IMR-90 (cell line): ENCODE measurements at places on chromosomes 5 and 9.

- no peak for DNase-seq
Observed at GRCh38 chr5:91794856-91795548, 411.9 kb upstream of the ARRDC3 start.

DNA sequence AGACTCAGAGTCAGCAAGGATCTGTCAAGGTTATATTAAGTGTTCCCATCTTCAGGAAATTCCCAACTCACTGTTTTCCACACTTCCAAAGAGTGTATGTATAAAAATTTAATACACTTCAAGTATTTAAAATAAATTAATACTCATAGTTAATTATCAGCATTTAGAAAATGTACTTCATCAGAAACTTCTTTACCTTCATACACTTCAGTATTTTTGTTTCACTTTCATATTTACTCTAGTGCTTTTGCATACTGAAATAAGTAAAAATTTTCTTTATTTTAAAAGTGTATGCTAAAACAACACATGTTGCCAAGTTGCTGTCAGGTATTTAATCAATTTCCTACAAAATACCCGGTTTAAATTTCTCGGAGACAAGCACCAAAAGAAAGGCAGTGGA, 16.5 kb downstream of the RICTOR start:
- DNase-seq, result no peak

- DNase-seq, result no peak
Observed at GRCh38 chr5:178419196-178419595, 171.0 kb downstream of the COL23A1 start.

DNA sequence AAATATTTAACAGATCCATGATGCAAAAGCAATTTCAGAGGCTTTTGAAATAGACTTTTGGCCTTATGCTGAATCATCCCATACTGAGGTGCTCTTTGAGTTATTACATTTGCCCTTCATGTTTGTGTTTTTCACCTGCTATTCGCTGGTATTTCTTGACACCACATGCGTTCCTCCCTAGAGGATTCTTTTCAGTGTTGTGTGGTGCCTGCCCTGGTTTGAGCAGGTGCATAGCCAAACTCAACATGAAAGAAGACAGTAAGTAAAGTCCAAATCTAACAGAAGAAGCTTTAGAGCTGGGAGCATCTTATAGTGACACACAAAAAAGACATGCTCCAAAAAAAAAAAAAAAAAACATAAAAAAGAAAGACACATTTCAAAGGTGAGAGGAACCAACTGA, 796.3 kb downstream of the SEMA5A start:
- DNase-seq, result no peak

GRCh38 chr9:6186691-6187090, 28.9 kb upstream of the IL33 start:
- no peak for DNase-seq

DNA sequence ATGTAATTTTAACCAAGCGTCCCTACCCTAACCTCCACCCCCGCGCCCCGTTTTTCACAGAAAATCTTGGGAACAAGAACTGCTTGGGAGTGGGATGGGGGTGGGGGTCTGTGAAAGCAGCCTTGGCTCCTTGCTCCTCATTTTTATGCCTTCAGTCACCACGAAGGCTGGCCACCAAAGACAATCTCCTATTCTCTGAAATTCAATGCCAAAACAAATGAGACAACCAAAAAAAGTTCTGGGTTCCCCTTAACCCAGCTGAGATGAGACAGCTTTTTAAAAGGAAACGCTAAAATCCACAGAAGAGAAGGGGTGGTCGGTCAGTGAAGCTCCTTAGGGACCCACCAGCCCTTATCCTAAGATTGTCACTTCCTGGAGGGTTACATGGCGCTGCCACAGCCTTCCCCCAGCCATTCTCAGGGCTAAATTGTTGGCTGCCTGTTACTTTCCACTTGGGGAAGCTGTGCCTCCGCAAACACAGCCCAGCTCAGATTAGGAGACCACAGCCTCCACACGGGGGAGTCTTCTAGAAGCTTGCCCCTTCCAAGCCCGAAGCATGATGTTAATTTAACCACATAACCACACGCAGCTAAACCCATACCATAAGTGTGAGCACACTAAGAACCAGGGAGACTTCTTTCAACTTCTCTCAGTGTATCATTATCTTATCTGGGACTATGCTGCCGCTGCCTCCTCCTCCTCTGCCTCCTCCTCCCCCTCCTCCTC, 136.3 kb downstream of the FOXD1 start:
- peak; percentile 96 for DNase-seq

DNA sequence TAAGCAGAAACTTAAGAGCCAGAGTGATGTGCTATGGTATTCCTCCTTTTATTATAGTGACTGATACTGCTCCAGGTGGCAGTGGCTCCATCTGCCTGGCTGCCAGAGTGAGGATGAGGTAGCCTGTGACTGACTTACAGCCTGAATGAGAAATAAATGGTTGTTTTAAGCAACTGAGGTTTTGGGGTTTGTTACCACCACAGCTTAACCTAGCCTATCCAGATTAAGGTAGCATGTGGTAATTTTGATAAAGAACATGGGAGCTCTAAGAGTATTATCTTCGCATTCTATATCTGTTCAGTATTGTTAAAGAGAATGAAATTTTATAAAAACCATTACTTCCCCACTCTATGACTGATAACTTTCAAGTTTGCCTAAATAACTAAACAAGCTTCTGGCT, 39.0 kb downstream of the GOLPH3 start:
- no peak for DNase-seq

GRCh38 chr5:157965040-157965678, 106.2 kb upstream of the CLINT1 start:
- no peak for DNase-seq

GRCh38 chr5:27396998-27397397, 358.6 kb upstream of the CDH9 start:
- no peak for DNase-seq

GRCh38 chr5:32330126-32330971, 17.6 kb upstream of the MTMR12 start:
- DNase-seq, result no peak

GRCh38 chr5:111171-111570, 19.2 kb downstream of the PLEKHG4B start:
- no peak for DNase-seq

DNA sequence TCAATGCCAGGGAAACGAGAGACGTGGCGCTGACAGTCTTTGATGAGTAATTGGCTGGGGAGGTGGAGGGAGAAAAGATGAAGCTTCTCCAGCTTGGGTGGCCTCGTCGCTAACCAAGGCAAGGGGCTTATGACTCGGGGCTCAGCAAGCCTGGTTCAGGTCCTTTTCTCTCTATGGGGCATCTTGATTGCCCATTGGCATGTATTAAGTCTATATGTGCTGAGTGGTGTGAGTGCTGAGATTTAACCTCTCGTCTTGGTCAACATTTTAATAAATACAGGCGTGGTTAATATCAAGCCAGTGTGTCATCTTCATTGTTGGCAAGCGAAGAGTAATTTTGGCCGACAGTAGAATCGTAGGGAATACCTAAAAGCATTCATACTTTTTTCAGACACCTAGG, 85.9 kb downstream of the RAI14 start:
- DNase-seq, result no peak

DNA sequence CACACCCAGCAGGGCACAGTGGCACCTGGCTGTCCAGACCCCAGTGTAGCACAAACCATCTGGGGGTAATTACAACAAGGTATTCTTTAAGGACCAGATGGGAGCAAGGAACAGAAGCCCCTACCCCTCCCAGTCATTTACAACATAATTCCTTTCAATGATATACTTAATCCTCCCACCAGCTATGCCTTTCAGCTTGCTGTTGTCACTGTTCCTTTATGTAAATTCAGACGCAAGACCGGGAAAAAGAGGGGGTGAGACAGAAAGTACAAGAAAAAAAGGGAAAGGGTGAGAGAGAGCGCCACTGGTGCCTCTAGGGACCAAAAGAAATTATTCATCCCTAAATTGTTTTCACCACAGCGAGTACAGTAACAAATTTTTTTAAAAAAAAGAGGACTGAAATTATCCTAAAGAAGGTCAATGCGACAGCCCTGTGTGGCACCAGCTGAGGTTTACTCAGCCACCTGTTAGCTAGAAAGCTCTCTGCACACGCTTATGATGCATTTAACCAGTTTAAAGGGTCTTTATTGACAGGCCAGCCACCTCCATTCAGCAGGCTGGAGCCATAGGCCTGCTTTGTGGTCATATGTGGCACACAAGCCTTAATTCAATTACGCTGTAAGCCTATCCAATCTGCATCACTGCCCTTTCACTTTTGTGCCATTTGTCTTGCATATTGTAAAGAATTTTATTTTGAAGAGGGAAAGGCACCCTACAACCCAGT, 210.2 kb upstream of the ISL1 start:
- no peak for DNase-seq

DNA sequence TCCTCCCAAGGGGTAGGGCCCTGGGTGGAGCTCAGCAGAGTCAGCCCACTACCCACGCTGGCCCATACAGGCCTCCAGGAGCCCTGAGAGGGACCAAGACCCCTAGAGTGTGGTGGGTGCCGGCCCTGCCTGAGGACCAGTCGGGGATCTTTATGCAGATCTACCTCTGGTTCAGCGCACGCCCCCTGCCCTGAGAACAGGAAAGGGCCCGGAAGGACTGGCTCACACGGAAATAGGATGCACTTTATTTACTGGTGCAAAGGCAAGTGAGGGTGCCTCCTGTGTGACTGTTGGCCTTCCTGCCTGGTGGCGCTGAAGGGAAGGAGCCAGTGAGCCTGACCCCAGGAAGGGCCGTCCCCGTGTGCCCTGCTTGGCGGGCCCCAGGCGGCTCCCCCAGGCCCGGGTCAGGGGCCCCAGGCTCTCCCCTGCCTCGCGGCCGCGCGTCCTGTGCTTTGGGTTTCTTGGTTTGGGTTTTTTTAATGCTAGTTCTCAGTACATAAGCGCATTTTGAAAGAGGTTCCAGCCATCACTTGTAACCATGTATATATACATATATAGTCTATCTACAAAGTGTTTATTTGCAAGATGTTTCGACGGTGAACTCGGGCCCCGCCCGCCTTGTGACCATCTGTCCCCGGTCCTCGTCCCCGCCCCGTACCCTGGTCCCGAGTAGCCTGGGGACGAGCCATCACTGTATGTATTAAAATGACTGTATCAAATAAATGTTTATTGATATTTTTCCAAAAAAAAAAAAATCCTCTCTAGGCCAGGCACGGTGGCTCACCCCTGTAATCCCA, 76.4 kb upstream of the ROR2 start:
- no peak for DNase-seq
